T-helper 17 cell (primary cell): ENCODE measurements at places on chromosomes 2 and 18. TPM values are rescaled to one million over a fixed set of nuclear protein-coding genes. Genes with fewer than 3 reads are reported as not detected.

DNA sequence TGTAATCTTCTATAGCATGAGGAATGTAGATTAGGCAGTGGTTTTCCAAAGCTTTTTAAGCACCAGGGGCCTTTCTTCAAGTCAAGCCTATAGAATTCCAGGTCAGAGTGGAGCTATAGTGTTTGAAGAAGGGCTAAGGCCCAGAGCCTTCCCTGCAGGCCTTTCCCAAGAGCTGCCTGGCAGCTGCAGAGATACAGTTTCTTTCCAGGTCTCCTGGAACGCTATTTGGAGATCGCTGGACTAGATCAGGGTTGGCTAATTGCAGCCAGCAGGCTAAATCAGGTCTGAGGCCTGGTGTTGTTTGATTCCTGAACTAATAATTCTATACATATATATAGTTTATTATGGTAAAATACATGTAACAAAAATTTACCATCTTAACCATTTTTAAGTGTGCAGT, 319.0 kb upstream of the SPRED2 start:
- DNase-seq = no peak

GRCh38 chr2:219017201-219017931, 23.9 kb downstream of the CFAP65 start:
- no peak for DNase-seq

DNA sequence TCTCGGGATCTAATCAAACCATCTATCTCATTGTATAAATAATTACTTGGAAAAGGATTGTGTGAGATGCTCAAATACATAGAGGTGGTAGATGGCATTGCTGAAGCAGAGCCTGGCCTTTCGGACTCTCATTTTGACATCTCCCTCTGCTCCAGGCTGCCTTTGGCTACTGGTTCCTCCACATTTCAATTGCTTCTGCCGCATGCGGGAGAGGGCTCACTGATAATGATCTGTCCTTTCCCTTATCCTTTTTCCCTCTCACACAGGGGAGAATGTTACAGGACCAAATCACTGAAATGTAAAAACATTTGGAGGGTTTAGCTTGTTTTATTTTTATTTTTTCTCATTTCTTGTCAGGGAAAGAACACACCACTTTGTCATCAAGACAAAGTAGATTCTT, 380.6 kb upstream of the UBE2E3 start:
- DNase-seq = no peak

- no peak for DNase-seq
These were observed 146.4 kb downstream of the MBD5 start for GRCh38 chr2:148167241-148167766.

- no peak for DNase-seq
These were observed 23.6 kb downstream of the SUCLG1 start for GRCh38 chr2:84435345-84436025.

DNA sequence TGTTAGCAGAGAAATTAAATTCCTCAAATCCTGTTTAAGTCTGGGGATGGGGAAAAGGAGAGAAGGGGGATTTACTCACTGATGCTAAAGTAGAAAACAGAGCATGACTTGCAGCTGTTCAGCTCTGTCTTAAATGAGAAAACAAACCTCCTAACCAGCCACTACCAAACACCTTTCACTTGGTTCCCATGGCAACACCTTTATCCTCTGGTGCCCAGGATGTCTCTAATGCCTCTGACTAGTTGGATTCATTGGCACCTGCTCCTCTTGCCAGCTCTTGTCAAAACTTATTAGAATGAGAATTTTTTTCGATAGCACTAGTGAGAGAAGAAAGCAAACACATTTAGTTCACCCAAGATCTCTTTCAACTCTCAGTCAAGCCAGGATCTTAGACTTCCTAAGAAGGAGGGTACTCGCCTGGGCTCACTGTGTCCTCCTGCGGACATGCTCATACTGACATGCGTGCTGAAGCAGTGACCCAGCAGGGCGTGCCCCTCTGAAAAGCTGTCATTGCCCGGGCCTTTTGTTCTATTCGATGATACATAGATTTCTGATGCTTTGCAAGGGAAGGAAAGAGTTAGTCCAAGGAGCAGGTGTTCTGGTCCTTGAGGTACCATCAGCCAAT, 656.0 kb upstream of the CELF4 start:
- no peak for DNase-seq

GRCh38 chr18:71114550-71115210, 825.8 kb downstream of the SOCS6 start:
- no peak for DNase-seq

- no peak for DNase-seq
These were observed 40.3 kb upstream of the SIGLEC15 start for GRCh38 chr18:45785134-45785533.

GRCh38 chr2:70086278-70086837, 919 bp upstream of the PCBP1 start:
- DNase-seq = peak; percentile 62

DNA sequence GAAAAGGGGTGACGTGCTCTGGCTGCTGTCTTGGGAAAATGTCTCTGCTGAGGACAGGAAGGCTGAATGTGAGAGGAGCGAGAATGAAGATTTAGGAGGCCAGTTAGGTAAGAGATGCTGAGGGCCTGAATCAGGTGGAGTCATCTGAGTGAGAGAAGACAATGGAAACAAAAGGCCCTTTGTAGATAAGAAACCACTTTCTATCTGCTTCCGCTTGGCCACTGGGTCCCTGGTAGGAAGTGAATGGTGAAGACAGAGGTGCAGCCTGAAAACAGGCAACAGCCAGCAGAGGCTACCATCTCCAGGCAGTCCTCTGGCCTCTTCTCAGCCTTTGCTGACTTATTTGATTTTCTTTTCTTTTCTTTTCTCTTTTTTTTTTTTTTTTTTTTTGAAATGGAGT, 374.0 kb upstream of the SLC14A2 start:
- no peak for DNase-seq

GRCh38 chr2:60719331-60719730, 36.7 kb upstream of the PAPOLG start:
- no peak for DNase-seq

The VSNL1 gene
- total RNA-seq = not detected

The CNDP1 gene
- total RNA-seq = 0.20 TPM

The RAB6C gene
- not detected for total RNA-seq

The LPIN2 gene
- 75.8 TPM for total RNA-seq

The DUSP11 gene
- total RNA-seq = 35.6 TPM
